ENCODE measurements at places on chromosomes 5 and 9.

DNA sequence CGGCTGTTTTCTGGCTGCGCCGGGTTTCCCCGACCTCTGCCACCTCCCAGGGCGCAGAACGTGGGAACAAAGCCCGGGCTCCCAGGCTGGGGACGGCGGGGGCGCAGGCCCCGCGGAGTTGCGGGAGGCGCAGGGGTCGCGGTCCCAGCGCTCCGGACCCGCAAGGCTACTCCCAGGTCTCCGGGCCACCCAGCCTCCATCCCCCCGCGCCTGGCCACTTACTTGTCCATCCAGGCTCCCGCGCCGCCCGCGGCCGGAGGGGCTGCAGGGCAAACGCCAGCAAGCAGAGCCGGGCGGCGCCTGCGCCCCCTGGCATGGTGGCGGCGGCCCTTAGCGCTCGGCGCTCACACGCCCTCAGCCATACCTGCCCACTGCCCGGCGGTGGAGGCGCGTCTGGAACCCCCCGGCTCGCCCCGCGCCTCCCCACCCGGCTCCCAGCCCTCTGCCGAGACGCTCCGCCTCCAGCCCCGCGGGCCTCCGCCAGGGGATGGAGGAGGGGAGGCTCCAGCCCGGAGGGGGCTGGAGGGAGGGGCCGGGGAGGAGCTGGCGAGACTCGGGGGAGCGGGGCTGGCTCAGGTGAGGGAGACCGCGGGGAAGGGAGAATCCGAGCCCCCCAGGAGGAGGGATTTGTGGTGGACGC lies at the start of gene ADAM19:
ADAM19 (minus strand) TSS at position 395 of the 640 bp plus-strand sequence; CDS start at position 316, 79 bp downstream.
- DNase-seq, result peak; percentile 82

GRCh38 chr5:10162468-10162867 lies 87.2 kb downstream of the ATPSCKMT start:
- no peak for DNase-seq

DNA sequence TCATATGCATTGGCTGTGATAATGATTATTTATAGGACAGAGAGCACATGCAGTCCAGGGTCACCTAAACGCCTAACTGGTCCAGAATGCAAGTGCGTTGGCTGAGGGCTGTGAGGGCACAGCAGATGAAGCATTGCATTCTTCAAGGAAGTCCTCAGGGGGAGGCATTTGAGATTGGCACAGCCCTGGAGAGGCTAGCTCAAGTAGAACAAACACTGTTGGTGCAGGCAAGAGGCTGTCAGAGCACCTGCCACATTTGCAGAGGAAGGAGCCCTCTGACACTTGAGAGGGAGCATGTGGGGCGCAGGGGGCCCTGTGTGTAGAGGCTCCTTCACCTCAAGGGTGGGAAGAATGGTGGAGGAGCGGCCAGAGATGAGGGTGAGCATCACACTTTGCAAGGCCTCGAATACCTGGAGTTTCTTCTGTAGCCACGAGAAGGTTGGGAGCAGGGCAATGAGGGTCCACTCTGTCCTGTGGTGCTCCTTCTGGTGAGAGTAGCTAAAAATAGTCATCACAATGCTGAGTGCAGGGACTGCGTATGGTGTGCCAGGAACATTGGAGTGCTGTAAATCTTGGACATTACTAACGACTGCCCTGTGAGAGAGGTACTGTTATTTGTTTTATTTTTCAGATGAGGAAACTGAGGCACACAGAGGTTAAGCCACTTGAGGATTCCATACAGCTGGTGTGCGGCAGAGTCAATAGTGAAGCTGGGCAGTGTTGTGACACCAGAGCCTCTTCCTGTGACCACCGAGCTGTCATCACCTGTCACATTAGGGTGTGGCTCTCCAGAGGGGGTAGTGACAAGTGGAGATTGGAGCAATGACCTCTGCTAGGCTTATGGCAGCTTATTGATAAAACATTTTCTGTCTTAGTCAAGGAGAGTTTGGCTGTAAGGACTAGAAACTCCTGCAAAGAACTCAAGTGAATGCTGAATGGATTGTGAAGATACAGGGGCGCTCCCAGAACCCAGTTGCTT lies 100.2 kb downstream of the PIP5K1B start:
- DNase-seq, result no peak

GRCh38 chr5:39092581-39093351 lies 18.6 kb upstream of the RICTOR start:
- peak; percentile 68 for DNase-seq

DNA sequence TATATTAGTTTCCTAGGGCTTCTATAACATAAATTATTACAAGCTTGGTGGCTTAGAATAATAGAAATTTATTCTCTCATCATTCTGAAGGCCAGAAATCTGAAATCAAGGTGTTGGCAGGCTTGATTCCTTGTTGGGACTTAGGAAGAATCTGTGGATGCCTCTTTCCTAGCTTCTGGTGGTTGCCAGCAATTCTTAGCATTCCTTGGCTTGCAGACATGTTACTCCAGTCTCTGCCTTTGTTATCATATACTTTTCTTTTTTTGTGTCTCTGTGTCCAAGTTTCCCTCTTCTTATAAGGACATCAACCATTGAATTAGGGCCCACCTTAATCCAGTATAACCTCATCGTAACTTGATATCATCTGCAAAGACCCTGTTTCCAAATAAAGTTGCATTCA lies 31.4 kb downstream of the CTNNA1 start:
- no peak for DNase-seq

DNA sequence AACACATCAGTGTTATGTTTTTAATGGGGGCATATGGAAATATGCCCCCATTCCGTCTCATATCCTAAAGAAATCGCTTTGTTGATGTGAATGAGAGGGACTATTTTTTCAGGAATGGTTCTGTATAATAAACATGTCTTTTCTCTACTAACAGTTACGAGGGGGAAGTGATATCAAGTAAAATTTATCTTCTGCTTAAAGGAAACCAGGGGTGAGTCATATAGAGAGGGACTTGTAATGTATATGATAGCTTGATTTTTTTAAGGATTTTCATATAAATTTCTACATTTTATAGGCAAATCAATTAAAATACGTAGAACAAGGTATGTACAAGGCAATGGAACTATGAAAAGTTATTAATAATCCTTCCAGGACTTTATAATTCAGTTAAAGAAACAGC lies 207.1 kb downstream of the SEMA5A start:
- DNase-seq, result peak; percentile 63

- no peak for DNase-seq
Observed at GRCh38 chr9:91530829-91531228, 107.2 kb upstream of the NFIL3 start.

- DNase-seq, result no peak
Observed at GRCh38 chr5:33539212-33539611, 98.4 kb downstream of the TARS1 start.

DNA sequence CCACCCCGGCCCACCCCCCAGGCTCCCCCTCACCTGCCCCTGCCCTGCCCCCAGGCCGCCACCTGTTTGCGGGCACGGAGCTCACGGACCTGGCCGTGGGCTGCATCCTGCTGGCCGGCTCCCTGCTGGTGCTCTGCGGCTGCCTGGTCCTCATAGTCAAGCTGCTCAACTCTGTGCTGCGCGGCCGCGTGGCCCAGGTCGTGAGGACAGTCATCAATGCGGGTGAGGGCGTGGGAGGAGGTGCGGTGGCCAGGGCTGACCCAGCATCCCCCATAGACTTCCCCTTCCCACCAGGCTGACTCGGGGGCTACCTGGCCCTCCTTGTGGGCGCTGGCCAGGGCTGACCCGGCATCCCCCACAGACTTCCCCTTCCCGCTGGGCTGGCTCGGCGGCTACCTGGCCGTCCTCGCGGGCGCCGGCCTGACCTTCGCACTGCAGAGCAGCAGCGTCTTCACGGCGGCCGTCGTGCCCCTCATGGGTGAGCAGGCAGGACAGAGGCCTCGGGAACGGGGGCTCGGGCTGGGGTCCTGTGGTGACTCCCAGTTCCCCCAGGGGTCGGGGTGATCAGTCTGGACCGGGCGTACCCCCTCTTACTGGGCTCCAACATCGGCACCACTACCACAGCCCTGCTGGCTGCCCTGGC lies 3.5 kb downstream of the SLC34A3 start:
- no peak for DNase-seq

- DNase-seq, result peak; percentile 66
Observed at GRCh38 chr9:26975728-26976707, 19.8 kb downstream of the IFT74 start.

GRCh38 chr9:125106285-125106893 lies 36.9 kb downstream of the SCAI start:
- DNase-seq, result peak; percentile 28

GRCh38 chr5:119953474-119953873 lies 324.1 kb downstream of the FAM170A start:
- DNase-seq, result no peak

DNA sequence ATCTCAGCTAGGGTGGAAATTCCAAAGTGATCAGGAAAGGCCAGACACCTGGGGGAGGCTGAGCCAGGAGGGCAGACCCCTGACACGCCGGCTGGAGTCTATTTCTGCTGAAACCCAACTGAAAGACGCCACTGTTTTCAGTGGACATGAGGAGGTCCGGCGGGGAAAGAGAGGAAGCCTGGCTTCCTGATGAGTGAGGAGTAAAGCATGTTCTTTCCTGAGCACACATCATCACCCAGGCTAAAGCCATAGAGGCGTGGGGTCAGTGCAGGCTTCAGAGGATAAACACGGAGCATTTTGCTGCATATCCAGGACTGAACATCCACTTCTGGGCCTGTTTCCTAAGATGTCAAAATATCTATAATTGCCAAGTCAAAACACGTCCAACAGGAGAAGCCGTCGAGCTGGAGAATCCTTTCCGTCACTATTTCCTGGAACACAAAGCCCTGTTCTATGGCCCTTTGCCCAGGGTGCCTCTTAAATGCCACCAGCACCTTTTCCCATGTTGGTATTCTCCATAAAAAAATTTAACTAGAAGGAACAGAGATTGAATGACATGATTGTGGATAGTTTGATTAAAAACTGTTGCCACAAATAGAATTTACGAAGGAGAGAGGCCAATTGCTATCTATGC lies 597.9 kb upstream of the ADAMTS16 start:
- no peak for DNase-seq

GRCh38 chr5:72063219-72063819 lies 44.0 kb upstream of the MAP1B start:
- DNase-seq, result peak; percentile 54

DNA sequence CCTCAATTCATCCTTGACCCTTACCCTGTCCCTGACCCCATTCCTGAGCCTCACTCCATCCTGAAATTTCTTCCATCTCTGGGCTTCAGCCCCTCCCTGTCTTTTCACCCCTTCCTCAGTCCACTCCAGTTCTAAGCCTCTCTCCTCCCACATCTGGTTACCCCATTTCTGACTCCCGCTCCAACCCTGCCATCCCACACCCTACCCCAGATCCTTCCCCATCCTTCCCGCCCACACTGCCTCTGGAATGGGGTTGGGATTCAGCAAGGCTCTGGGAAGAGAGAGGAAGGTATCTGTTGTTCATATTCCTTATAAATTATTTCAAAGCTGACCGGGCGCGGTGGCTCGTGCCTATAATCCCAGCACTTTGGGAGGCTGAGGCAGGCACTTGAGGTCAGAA lies 29.9 kb upstream of the MVB12B start:
- DNase-seq, result no peak

DNA sequence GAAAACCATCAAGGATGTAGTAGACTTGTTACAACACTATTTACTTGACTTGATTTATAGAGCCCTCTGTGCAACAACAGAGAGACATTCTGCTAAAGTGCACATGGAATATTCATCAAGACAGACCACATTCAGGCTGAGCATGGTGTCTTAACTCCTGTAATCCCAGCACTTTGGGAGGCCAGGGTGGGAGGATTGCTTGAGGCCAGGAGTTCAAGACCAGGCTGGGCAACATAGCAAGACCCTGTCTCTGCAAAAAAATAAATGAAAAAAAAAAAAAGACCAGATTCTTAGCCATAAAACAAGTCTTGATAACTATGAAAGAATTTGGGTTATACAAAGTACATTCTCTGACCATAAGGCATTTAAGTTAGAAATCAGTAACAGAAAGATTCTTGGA lies 25.3 kb downstream of the DENND4C start:
- DNase-seq, result no peak
